ENCODE measurements at places on chromosomes 3 and 15.

DNA sequence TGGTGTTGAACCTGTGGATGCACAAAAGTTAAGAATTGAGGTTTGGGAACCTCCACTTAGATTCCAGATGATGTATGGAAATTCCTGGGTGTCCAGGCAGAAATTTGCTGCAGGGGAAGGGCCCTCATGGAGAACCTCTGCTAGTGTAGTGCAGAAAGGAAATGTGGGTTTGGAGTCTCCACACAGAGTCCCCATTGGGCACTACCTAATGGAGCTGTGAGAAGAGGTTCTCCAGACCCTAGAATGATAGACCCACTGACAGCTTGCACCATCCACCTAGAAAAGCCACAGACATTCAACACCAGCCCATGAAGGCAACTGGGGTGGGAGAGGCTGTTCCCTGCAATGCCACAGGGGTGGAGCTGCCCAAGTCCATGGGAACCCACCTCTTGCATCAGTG is 1032.8 kb upstream of the EPHA6 start:
- no peak for DNase-seq

DNA sequence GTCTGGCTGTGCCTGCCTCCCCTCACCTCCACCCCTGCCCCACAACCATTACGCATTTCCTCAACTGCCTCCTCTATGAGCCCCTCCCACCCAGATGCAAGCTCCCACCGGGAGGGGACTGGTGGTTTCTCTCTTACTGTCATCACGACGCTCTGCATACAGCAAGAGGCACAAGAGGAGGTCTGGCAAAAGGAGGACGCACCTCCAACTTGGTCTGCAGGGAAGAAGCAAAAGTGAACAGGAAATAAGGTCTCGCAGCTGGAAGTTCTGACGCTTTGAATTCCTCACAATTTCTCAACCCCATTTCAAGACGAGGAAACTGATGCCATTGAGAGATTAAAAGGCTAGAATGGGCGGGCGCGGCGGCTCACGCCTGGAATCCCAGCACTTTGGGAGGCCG is 42.3 kb upstream of the MUC4 start:
- no peak for DNase-seq

DNA sequence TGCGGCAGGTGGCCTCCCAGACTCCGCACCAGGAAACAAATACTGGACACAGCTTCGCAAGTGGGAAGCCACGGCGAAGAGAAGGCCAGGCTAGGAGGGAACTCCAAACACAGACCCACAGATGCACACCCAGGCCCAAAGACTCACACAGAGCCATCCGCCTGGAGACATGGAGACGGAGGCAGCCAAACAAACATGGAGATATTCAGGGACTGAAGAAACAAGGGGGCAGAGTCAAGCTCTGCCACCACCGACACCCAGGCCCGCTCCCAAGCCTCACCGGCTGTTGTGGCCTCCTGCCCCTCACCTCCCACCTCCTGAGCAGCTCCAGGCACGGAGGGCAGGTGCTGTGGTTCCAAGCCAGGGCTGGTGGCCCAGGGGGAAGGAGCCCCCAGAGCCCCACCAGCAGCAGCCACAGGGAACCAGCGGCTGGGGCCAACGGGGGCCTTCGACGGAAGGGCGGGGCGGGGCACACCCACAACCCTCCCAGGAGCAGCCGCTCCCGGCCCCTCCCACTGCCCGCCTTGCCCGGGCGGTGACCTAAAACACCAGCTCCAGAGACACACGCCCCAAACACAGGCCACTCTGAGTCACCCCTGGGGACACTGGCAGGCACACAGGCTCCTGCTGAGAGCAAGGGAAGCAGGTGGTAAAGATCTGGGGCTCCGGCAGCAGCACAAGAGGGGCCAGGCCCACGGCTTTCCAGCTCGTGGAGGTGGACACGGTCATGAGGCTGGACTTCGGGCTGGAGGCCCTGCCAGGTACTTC is 31.9 kb downstream of the TNK2 start:
- no peak for DNase-seq

- no peak for DNase-seq
These were observed 45.9 kb upstream of the TRPM1 start for GRCh38 chr15:31147456-31147855.

DNA sequence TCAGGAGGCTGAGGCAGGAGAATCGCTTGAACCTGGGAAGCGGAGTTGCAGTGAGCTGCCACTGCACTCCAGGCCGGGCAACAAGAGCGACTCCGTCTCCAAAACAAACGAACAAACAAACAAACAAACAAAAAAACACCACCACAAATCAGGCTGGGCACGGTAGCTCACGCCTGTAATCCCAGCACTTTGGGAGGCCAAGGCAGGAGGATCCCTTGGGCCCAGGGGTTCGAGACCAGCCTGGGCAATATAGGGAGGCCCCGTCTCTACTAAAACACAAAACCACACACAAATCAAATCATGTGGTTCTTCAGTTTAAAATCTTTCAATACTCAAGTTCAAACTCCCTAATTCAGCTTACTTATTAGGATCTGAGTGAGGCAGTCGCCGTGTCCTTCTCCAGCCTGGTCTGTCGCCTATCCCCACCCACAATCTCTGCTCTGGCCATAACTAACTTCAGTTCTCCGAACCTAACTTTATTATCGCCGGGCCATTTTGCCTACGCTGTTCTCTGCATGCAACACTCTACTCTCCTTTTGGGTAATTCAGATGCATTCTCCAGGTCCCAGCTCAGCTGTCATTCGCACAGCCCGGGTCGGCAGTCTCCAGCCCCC is 660 bp upstream of the RTF1 start:
- no peak for DNase-seq

GRCh38 chr3:53892286-53892637 is 603 bp upstream of the SELENOK start:
- no peak for DNase-seq

GRCh38 chr3:149442043-149442442 is 32.5 kb upstream of the TM4SF4 start:
- DNase-seq, result no peak

- no peak for DNase-seq
These were observed 142.0 kb downstream of the GABRB3 start for GRCh38 chr15:26630857-26631256.

- DNase-seq, result no peak
These were observed 558.0 kb downstream of the FOXP1 start for GRCh38 chr3:71025516-71025915.

DNA sequence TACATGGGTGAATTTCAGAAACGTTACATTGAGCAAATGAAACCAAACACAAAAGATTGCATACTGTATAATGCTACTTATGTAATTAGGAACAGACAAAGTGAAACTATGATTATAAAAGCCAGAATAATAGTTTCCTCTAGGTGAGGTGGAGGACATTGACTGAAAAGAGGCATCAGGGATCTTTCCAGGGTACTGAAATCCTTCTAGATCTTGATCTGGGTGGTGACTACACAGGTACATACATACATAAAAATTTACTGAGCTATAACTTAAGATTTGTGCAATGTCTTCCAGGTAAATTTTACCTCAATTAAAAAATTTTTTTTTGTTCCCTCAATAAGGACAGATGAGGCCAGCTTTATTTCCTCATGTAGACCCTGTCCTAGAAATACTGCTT is 665.6 kb upstream of the UBE2E2 start:
- peak; percentile 3 for DNase-seq

- no peak for DNase-seq
These were observed 119.3 kb upstream of the PFN2 start for GRCh38 chr3:150090006-150090405.

GRCh38 chr3:134186391-134186790 is 64.3 kb downstream of the RYK start:
- no peak for DNase-seq

- no peak for DNase-seq
These were observed 1.5 kb downstream of the GRM2 start for GRCh38 chr3:51708216-51708845.

- no peak for DNase-seq
These were observed 699 bp upstream of the MESP1 start for GRCh38 chr15:89751748-89752147.

DNA sequence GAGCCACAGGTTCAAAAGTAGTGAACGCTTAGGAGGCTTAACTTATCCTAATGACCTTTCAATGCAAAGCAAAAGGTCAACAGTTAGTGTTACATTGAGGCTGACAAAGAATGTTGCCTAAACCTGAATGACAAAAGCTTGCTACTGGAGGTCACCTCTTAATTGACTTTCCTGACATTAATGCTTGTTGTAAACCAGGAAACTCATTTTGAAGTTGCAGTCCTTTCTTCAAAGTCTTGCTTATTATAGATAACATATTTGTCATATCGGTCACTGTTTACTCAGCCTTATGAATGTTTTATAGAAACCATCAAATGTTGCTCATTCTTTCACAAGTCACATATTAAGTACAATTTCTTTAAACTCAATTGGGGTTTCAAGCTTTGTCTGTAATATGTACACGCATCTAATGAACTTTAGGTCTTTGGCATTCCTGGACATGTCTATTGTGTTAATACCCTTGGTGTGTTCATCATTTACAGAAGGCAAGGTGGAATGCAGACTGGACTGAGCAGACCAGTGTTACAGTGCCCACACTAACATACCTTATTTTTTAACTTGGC is 488.2 kb upstream of the NECTIN3 start:
- no peak for DNase-seq

DNA sequence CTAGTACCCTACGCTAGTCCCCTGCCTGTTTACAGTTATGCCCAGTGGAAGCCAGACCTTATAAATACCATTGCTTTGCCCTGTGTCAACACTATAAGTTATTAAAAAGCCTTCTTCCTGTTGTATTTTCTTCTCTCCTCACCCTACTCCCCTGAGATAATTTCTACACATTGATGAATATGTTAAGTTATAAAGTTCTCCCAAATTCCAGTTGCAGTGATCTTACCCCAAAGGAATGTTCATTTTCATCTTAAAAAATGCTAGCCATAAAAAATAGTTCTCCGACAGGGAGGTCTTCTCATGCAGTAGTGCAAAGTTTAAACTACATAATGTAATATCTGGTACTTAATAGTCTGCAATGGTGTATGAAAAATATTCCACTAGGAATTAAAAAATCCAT is 58.6 kb downstream of the MAP2K5 start:
- peak; percentile 53 for DNase-seq

DNA sequence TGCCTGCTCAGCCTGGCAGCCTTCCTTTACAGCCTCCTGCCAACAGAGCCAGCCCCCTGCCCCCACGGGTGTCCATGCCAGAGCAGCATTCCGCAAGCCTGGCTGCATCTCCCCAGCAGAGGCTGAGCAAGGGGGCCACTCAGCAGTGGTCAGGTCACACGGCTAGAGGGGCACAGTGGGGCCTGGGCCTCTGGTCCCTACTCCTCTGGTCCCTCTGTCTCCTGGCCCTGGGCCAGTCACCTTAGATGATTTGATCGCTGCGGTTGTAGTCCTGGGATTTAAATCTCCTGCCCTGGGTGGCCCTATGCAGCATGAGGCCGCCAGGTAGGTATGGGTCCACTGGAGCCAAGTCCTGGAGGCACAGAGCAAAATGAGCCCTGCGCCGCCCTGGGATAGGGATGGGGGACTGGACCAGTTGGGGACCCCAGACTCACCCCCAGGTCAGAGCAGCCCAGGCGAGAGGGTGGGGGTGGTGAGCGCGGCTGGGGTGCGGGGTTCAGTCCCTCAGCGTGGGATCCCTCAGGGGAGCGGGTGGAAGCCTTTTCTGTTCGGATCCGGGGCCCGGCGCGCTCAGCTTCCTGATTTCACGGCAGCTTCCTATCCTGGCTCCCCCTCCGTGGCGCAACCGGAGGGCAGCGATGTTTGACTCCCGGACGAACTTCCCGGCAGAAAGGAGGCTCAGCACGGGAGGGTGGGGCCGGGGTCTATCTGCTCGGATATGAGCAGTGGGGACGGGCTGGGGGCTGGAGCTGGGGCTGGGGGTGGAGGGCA is at the start of gene ZBTB47:
ZBTB47 (plus strand) TSS at position 138 of the 771 bp plus-strand sequence. CDS start 4,659 bp downstream, outside the sequence.
- DNase-seq, result peak; percentile 39

GRCh38 chr3:59563072-59563605 is 513.3 kb upstream of the CFAP20DC start:
- no peak for DNase-seq

Measured in choroid plexus epithelial cell (primary cell).